ENCODE measurements at places on chromosomes 5 and 9.

DNA sequence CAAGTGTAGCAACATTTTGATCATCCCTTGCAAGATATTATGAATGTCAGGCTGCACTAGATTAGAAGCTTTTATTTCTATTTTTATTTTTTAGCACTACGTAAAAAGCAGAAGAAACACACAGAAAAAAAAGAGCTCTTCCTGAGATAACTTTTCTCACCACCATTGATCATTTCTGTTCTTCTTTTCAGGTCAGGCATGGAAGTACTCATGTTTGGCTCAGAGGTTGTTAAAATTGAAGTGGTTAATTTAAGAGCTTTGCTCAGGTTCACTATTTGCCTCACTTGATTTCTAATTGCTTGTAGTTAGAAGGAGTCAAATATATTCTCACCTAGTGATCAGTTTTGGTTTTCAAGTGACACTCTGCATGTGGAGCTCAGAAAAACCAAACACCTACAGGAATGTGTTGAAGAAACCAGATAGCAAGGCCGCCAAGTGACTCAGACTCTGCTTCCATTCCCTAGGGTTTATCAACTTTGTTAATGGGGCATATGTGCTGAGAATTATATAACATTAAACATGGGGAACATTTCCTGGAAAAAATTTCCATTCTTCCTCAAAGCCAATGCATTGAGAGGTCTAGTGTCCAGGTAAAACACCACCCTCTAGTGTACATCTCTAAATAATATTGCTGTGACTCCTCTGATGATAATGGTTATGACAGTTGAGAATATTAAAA, 679.8 kb downstream of the CETN3 start:
- DNase-seq, result no peak

DNA sequence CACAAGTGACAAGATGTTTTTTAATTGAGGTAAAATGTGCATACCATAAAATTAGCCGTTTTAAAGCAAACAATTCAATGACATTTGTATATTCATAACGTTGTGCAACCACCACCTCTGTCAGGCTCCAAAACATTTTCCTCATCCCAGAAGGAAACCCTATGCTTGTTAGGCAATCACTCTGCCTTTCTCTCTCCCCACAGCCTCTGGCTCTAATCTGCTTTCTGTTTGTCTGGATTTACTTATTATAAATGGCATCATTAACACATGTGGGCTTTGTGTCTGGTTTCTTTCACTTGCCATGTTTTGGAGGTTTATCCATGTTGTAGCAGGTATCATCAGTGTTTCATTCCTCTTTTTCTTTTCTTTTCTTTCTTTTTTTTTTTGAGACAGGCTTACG, 1.4 kb upstream of the N4BP3 start:
- DNase-seq, result peak; percentile 67

GRCh38 chr5:134101686-134102439, 12.6 kb upstream of the TCF7 start:
- no peak for DNase-seq

DNA sequence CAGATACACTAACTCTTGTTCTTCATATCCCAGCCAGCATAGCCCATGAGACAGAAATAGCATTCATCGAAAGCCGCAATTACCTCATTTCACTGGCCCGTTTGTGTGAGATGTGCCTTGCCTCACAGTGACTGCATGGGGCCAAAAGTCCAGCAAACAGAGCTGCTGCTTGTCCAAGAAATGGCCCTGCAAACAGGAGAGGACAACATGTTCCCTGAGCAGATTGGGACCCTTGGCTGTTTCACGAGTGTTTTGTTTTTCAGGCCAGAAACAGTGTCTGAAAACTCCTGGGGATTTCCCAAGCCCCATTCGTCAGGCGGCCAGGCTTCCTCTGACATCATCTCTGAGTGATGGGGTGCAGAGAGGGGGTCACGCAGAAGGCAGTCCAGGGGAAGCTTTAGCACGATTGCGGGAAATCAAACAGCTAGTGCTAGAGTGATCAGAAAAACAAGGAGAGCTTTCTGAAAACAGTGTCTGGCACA, 503.6 kb upstream of the PAPPA start:
- peak; percentile 34 for DNase-seq

DNA sequence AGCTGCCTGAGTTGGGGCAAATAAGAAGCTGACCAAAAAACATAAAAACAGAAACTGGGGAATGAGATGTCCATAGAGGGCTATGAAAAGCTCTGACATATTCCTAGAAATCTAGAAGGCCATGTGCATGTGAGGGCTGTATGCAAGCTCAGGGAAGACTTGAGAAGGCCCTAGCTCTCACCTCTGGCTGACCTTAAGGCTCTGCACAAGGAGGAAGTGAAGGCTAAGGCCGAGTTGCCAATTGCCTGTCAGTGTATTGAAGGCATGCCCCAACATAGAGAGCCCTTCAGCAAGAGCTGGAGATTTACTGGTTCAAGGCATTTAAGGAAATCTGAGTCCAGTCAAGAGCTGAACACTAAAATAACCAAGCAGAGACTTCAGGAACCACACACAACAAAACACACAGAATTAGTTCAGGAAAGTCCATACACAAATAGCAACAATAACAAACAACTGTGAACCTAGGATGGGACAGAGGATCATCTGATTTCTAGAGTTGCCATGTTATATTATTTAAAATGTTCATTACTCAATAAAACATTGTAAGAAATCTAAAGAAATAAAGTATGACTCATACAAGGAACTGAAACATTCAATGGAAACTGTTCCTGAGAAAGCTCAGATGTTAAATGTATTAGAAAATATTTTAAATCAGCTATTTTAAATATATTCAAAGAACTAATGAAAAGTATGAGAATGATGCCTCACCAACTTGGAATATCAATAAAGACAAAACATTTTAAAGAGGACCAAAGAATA, 161.8 kb downstream of the AUH start:
- no peak for DNase-seq

DNA sequence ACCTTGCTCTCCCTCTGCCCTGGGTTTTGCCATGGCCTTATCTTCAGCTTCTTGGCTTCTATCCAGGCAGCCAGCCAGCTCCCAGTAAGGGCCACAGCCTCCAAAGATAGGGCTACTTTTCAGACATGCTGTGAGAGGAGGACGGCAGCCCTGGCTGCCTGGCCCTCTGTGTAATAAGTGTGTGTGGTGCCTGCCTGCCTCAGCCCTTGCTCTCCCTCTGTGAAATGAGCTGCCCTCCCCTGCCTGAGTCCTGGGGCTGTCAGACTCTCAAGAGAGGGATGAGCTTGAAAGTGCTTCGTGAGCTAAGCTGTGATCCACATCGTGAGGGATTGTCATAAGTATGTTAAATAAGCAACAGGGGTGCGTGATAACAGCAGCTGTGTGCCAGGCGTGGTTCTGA, 8.1 kb downstream of the NDST1 start:
- no peak for DNase-seq

DNA sequence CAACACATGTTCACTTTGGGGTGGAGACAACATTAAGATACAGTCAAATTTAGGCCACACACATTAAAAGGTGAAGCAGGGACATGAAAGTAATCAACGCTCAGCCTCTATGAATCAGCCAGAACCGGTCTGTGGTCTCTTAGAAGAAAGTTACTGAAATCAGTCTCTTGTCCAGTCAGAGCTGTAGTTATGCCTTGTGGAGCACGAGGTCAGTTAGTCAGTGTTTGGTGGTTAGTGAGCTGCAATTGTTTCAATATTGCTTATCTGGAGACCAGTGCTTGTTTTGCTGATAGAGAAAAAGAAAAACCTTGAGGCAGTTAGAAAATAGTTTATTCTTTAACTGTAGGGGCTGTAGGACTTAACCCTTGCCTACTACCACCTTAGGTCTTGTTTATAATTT, 157.8 kb upstream of the RASEF start:
- no peak for DNase-seq

GRCh38 chr5:137040641-137041340, 458.3 kb downstream of the SPOCK1 start:
- DNase-seq, result peak; percentile 12

DNA sequence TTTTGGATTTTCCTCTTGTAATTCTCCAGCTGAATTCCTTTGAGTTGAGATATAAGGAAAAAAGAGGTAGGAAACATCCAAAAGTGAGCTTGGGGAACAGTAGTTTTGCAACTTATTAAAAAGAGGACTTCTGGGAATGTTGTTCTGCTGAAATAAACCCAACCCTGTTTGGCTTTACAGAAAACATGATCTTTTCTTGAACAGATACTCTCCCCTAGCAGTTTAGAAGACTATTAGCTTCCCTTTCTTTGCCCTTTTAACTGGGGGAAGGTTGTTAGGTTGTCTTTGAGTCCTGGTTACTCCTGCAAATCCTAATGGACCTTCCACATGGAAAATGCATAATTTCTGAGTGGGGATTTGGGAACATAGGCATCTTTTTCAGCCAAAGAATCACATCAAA, 168.7 kb upstream of the RPS23 start:
- no peak for DNase-seq

- DNase-seq, result no peak
Measured at GRCh38 chr5:81631124-81631523, 119.8 kb downstream of the SSBP2 start.

GRCh38 chr5:26482076-26482809, 556.1 kb downstream of the CDH9 start:
- DNase-seq, result no peak

DNA sequence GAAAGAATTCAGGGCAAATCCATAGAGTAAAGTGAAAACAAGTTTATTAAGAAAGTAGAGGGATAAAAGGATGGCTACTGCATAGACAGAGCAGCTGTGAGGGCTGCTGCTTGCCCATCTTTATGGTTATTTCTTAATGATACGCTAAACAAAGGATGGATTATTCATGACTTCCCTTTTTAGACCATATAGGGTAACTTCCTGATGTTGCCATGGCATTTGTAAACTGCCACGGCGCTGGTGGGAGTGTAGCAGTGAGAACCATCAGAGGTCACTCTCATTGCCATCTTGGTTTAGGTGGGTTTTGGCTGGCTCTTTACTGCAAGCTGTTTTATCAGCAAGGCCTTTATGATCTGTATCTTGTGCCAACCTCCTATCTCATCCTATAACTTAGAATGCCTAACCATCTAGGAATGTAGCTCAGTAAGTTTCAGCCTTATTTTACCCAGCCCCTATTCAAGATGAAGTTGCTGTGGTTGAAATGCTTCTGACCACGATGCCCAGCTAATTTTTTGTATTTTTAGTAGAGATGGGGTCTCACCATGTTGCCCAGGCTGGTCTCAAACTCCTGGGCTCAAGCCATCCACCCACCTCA, 42.1 kb downstream of the RFK start:
- DNase-seq, result no peak

DNA sequence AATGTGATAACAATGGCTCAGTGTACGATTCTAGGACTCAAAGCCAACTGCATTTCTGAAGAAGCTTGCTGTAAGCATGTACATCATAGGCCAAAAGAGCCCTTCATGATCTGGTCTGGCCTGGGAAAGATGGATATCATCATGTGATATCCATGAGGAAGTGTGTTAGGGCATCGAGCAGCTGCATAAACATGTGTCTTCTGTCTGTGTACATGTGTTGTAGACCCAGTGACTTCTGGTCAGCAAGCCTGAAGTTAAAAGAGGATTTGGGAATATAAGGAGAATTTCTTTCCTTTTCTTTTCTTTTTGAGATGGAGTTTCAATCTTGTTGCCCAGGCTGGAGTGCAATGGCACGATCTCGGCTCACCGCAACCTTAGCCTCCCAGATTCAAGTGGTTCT, 15.5 kb upstream of the NAA35 start:
- no peak for DNase-seq

- DNase-seq, result no peak
Measured at GRCh38 chr5:93777620-93778019, 36.2 kb upstream of the POU5F2 start.

DNA sequence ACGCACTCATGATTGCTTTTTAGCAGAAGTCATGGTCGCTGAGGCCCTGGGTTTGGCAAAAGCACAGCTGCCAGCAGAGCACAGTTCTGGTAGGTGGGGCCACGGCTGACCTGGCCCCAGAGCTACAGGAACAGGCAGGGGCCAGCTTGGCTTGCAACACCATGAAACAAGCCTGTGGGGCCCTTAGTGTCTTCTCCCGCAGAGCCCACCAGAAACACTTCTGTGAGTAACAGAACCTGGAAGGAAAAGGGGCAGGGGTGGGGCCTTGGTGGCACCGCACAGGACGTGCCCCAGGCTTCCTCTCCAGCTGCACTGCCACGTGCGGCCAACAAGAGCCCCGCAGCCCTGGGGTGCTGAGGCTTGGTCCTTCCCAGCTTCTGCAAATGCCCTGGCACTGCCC, 4.8 kb downstream of the ASB6 start:
- no peak for DNase-seq

- DNase-seq, result peak; percentile 19
Measured at GRCh38 chr5:174045470-174046025, at the start of gene NSG2. NSG2 (plus strand) TSS chr5:174045706; CDS start chr5:174046756, 1,050 bp downstream.

- DNase-seq, result peak; percentile 54
Measured at GRCh38 chr9:89021154-89021803, 30.0 kb downstream of the S1PR3 start.

DNA sequence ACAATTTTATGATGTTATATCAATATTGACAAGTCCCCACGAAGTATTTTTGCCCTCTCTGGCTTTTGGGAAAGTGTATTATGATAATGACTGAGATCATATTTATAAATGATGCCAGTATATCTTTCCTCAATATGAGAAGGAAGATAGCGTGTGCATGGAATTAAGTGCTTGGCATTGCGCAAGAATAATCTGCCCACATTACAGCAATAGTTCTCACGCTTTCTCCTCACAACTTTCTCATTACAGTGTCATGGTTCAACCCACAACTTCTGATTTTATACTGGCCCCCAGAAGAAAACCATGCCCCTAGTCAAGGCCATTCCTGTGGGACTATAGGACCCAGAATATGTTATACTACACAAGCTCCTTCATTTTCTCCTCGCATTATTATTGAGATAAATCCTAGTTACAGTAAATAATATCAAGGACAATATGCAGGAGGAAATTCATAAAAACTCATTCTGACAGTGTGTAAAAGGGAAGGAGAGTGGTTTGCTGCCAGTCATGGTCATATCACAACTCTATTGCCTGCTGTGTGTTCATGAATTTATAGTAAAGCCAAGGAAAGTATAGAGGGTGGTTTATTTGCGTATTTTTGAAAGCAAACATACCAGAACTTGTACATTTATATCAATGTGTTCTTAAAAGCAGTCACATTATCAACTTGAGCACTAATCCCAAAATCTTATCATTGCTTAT, 114.1 kb downstream of the PIK3R1 start:
- DNase-seq, result no peak

- DNase-seq, result no peak
Measured at GRCh38 chr5:5688194-5688924, 265.9 kb downstream of the ICE1 start.

- DNase-seq, result no peak
Measured at GRCh38 chr9:98230304-98230703, 25.1 kb downstream of the TBC1D2 start.

DNA sequence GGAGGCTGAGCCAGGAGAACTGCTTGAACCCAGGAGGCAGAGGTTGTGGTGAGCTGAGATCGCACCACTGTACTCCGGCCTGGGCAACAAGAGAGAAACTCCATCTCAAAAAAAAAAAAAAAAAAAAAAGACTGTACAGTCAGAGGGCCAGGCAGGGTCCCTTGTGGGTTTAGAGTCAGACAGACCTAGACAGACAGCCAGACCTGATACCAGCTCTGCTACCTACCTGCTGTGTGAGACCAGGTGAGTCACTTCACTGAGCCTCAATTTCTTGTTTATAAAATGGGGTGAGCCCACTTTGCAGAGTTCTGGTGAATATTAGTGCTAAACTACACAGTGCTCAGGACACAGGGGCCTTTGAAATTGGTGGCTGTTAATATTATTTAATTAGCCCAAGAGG, 19.7 kb downstream of the TRIM14 start:
- DNase-seq, result no peak

GRCh38 chr5:2149195-2149539, 266.4 kb upstream of the IRX4 start:
- no peak for DNase-seq
